ENCODE measurements at places on chromosomes 2 and 18.

DNA sequence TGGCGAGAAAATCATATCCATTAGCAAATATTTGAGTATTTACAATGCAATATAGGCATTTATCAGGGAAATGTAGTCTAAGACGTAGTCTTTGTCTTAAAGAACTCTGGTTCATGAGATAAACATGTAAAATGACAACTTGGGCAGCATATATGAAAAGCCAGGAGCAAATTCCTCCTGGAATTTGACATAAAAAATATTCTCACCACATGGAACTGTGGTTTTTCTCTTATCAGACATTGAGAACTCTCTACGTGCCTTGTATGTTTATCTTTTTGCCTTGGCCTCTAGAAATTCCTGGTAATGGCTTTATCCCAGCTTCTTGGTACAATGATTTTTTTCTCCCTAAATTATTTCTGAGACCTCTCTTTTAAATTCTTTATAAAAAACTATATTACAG, 2.8 kb downstream of the MAPK4 start:
- DNase-seq, result no peak

DNA sequence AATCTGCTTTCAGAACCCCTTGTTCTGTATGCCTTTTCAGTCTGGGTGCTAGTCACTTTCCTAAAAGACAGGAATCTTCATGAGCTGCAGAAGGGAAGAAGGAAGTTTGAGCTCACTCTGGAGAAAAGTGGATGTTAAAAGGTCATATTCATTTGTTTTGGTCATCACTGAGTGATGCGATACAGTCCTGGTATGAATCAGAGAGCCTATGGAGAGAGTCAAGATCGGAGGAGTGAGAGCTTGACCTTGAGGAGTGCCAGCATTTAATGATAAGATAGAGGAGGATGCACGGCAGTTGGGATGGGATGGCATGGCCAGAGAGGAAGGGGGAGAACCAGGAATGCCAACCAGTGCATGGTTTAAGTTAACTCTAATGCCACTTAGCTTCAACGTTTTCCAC, 19.6 kb downstream of the USP39 start:
- no peak for DNase-seq

DNA sequence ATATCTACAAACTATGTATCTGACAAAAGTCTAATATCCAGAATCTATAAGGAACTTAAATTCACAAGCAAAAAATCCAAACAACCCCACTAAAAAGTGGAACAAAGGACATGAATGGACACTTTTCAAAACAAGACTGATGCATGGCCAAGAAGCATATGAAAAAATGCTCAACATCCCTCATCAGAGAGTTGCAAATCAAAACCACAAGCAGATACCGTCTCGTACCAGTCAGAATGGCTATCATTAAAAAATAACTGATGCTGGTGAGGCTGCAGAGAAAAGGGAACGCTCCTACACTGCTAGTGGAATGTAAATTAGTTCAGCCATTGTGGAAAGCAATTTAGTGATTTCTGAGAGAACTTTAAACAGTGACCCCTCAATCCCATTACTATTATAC, 56.5 kb downstream of the CCBE1 start:
- DNase-seq, result no peak

- DNase-seq, result no peak
Observed at GRCh38 chr2:130337735-130338325, 4.9 kb upstream of the IMP4 start.

DNA sequence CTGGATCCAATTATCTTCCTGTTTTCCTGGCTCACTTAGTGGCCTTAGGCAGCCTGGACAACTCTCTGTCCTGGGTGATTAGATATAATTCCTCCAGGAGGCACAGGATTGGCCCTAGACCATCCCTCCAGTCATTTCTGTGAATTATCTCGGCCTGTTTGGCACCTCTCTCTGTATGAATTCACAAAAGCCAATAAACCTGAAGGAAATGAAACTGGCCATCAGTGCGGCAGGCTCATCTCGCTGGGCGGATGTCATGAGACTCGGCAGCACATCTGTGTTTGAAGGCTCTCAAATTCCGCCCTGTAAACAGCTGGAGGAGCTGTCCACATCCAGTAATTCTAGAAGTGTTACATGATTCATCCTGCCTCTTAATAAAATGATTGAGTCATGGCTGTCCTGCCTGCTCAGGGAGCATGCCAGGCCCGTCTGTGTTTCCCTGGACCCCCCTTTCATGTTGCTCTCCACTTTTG, 38.6 kb downstream of the ACOXL start:
- no peak for DNase-seq

- no peak for DNase-seq
Observed at GRCh38 chr2:132373391-132374135, 43.0 kb upstream of the GPR39 start.

DNA sequence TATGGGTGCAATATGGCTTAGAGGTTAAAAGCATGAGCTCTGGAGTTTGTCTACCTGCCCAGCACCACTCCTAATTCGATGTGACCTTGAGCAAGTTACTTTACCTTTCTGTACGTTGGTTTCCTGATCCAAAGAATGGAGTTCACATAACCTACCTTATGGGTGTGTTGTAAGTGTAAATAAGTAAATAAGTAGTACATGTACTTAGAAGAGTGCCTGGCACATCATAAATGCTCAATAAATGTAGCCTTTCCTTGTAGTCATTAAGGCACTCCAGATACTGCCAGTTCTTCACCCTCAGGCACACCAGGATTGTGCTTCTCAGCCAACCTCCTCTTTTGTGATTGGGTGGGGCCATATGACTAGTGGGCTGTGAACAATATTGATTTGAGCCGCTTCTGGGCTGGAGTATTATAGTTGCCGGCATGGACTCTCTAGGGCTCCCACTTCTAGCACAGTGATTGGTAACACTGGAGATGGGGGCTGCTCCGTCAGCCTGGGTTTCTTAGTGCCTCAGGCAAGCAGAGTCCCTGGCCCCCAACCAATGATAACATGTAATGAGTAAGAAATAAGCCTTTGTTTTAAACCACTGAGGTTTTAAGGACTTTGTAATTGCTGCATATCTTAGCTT, 101.7 kb upstream of the NOSTRIN start:
- no peak for DNase-seq

DNA sequence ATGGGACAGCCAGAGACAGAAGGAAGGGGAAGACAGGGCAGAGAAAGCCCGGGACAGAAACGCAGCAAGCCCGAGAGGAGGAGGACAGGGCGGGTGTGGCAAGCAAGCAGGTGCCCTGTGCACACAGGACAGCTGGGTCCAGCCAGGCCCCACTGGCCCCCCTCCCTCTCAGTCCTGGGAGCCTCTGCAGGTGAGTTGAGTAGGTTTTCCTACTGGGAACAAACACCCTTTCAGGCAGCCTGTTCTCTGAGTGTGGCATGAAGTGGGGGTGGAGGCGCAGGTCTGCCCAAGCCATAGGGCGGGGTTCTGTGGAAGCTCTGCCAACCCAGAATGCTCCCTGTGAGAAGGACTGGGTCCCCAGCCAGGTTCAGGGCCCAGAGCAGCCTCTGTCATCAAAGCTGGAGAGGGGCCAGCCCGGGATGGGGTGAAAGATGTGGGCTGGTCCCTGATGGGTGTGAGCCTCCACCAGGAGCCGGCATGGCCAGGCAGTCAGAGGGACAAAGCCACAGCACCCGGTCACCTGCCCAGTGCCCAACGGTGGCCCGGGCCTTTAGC, 129.4 kb downstream of the TFCP2L1 start:
- no peak for DNase-seq

DNA sequence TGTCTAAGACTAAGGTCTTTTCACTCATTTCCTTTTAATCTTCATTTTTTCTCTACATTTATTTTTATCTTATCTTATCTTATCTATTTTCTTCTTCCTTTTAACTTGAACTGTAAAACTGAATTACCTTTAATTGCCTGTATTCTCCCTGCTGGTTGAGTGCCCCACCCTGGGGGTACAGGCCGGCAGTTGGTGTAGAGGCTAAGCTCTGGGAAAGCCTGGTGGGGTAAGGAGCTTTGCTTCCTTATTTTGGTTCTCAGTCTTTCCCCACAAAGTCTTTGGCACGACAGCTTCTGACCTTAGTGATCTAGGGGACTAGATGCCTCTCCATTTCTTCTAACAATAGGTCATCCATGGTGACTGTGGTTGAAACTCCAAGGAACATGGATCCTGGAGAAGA, 26.8 kb upstream of the HAAO start:
- no peak for DNase-seq

DNA sequence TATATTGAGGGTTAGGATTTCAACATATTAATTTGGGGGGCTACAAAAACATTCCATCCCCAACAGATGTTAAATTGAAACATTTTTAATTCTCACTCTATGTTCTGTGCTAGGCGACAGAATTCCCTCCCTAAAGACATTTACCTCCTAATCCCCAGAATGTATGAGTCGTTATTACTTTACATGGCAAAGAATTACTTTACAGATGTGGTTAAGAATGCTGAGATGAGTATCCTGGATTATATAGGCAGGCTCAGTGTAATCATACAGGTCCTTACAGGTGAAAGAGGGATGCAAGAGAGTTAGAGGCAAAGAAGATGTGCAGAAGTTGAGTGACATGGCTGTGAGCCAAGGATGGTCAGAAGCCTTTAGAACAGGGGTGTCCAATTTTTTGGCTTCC, 974.1 kb upstream of the ACVR2A start:
- DNase-seq, result no peak

DNA sequence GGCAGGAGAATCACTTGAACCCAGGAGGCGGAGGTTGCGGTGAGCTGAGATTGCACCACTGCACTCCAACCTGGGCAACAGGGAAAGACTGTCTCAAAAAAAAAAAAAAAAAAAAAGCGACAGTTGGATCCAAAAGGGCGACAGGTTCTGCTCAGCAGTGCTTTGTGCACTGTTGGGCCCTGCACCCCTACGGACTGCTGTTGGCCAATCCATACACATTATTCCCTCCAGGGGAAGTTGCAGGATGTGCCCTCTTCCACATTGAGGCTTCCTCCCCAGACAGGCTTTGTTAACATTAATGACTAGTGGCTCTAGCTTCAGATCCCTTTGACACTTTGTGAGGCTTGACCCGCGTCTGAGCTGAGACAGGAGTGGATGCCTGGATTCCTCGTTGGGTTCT, 9.4 kb downstream of the NT5DC4 start:
- no peak for DNase-seq

DNA sequence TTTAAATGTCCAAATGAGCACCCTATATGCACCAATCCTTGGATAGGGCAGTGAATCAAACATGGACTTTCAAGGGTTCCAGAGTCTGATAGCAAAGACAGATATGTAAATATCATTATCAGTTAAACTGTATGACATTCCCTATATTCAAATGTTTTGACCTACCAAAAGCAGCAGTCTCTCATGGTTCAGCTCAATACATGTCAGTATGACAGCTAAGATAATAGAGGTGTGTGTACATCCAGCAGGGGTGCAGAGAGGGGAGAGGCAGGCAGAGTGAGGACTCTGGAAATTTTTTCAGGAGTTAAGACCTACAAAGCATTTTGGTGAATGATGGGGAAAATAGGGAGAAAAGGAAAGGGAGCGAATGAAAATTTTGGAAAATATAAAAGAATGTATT, 106.3 kb downstream of the MYO3B start:
- no peak for DNase-seq
